ENCODE measurements at places on chromosomes 1 and 21.
A peak's percentile ranks its signal among the peaks of the same experiment; 100 is the strongest.

DNA sequence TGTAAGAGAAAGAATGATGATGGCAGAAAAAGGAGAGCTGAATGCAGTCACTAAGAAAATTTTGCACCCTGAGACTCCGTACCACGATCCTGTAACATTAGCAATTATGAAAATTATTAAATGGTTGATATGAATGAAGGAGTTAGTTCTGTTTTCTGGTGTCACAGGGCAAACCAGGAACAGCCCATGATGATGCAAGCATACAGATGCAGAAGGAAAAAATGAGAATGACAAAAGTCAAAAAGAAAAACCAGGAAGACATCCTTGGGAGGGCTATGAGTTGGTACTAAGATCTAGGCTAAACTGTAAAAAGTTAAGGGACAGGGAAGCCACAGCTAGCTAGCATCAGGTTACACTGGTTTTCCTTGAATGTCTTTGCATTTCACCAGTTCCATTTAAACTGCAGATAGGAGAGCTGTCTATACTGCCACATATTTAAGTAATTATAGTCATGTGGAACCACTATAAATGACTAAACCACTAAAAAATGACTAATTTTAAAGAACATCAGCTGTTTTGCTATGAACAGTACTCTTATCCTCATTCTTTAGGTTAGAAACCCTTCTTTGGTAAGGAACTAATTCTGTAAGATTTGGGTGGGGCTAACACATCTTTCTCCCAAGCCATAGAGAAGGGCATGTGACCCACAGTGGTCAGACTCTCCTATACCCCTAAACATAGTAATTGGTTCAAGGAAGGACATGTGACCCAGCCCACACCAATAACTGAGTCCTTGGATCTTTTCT, 11.4 kb downstream of the DOCK7 start:
- DNase-seq, result no peak

DNA sequence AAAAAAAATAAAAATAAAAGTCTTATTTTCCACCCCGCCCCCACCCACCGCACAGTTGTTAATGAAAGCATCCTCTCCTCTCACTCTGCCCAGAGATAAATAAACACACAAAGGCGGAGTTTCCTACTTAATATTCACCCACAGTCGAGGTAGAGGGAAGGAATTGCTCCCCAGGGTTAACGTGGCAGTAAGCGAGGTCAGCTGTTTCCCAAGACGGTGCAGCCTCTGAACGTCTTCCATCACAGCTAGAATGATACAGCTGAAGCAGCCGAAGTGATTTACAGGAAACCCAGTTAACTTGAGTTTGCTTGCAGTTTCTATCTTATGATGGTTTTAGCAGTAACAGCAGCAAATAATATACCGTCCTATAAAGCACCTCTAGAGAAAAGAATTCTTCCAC, 283.9 kb downstream of the PBX1 start:
- no peak for DNase-seq

- DNase-seq, result no peak
Measured at GRCh38 chr1:49048188-49048587, 271.5 kb upstream of the BEND5 start.

- DNase-seq, result no peak
Measured at GRCh38 chr1:59272507-59272906, 24.4 kb upstream of the FGGY start.

- no peak for DNase-seq
Measured at GRCh38 chr1:24696756-24697330, 48.4 kb upstream of the CLIC4 start.

DNA sequence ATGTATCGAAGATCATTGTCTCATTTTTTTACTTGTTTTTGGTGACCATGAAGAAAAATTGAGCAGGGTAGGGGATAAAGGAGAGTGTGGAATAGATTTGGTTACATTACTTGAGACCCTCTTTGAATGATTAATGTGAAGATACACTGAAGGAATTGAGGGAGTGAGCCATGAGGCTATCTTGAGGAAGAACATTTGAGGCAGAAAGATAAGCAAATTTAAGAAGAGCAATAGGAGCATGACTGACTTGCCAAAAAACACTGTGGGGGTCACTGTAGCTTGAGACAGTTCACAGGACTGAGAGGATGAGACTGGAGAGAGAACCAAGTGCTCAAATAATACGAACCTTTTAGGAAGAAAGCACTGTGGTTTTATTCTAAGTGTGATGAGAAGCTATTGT, 43.1 kb upstream of the PTPRC start:
- DNase-seq, result no peak

DNA sequence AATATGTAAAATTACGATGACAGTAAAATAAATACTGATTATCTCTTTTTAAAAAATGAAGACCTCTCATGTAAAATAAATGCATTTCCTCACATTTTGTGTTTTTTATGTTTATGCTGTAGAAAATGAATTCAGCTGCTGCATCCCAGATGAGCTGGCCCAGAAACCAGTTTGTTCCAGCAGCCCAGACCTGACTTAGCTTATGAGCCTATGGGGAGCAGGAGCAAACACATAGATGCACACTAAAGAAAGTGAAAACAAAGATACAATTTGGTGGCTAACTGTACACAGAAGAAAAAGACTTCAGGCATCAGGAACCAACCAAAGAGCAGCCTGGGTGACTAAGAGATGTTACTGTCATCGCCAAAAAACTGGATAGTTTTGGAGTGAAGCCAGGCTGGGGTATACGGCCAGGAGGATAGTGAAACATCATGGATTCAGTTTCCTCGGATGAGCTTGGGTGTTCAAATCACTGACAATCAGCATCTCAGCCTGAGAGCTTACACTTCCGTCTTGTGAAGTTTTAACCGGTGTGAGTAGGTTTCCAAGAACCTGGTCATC, 113.9 kb upstream of the BACE2 start:
- peak; percentile 19 for DNase-seq

GRCh38 chr1:225655509-225656258, 2.8 kb upstream of the ENAH start:
- DNase-seq, result peak; percentile 26

DNA sequence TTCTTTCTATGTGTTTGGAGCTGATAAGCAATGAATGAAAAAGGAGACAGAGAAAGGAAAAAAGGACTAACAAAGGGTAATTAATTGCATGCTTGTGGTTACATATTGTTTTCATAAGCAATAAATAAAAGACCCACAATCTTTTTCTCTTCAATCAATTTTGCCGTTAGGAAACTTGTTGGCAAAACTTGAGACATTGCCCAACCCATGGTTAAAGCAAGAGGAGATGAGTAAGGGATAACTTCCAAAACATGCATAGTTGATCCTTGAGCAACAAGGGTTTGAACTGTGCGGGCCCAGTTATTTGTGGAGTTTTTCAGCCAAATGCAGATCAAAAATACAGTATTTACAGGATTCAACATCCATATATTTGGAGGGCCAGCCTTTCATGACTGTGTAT, 572.4 kb downstream of the AMY1C start:
- no peak for DNase-seq

DNA sequence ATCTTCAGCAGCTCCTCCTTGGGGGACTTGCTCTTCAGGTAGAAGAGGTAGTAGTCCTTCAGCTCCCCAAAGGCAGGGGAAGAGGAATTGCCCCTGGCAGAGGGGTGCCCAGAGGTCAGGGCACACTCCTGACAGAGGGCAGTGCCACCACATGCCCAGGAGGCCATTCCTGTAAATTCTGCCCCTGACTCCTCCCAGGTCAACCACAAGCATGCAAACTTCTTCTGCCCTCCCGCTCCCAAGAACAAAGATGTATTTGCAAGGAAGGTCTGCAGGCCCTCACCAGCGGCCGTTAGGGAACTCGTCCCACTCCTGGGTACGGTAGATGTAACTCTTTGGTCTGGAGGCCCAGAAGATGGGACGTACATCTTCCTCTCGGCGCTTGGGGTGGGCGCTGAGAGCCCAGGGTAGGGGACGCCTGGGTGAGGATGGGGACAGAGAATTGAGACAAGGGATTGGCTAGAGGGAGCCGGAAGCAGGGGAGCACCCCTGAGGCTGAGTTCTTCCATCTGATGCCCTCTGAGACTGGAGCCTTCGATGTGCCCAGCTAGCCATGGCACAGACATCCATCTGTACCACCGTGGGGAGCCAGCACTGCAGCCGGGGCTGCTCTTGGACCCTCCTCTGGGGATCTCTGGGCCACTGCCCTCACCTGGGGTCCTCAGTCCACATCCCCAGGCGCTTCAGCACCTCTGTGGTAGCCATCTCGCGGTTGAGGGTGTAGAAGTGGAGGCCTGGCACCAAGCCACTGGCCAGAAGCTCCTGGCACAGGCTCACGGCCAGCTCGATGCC, 11.1 kb downstream of the MTHFR start:
- no peak for DNase-seq

DNA sequence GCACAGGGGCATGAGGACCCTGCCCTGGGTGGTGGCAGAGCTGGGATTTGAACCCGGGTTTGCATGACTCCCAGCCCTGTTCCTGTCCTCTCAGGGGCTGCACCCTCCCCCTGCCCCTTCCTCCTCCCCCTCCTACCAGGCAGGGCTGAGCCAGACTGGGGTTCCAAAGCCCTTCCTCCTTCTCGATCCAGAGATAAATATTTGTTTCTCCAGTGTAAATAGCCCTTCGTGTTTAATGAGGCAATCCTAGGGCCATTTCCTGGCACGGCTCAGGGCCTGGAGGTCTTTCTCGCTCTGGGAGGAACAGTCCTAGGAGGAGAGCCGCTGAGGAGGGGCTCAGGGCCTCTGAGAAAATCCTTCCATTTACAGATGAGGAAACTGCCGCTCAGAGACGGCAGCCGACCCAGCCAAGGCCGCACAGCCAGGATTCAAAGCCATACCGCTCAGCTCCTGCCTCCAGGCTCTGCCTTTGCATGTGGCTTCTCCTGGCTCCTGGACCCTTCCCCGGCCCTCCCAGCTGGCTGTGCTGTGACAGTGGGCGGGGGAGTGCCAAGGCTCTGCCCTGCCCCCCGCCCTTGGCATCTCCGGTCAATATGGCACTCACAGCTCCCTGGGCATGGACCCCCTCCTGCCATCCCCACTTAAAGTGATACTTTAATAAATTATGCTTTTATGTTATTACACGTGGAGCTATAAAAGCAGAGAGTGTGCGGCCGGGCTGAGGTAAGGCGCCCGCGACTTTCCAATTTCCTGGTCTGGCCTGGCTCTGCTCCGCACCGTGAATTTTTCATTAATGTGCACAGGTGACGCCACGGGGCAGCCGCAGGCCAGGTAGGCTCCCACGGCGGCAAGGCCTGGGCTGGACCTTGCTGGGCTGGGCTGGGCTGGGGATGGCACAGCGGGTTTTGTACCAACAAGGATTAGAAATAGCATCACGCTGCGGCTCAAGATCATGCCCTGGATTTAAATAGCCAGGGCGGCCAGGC, 114.7 kb upstream of the WNT4 start:
- peak; percentile 75 for DNase-seq
